Daoy (cell line): ENCODE measurements at places on chromosomes 6 and 20.

- DNase-seq: no peak
These were observed 17.1 kb downstream of the IFNGR1 start for GRCh38 chr6:137202078-137202477.

GRCh38 chr6:139983555-139984276 is 609.3 kb upstream of the CITED2 start:
- no peak for DNase-seq

- no peak for DNase-seq
These were observed 193.3 kb upstream of the PLCB4 start for GRCh38 chr20:8875586-8875985.

- DNase-seq: peak; percentile 66
These were observed 27.0 kb downstream of the EDEM2 start for GRCh38 chr20:35120012-35120701.

- no peak for DNase-seq
These were observed 18.1 kb downstream of the KLHL32 start for GRCh38 chr6:96942676-96943075.

- DNase-seq: peak; percentile 48
These were observed 141.6 kb upstream of the AKAP12 start for GRCh38 chr6:151098166-151098565.

GRCh38 chr6:1613346-1613687 is 3.6 kb downstream of the FOXC1 start:
- DNase-seq: no peak

- no peak for DNase-seq
These were observed 54.1 kb upstream of the FYN start for GRCh38 chr6:111927321-111927720.

DNA sequence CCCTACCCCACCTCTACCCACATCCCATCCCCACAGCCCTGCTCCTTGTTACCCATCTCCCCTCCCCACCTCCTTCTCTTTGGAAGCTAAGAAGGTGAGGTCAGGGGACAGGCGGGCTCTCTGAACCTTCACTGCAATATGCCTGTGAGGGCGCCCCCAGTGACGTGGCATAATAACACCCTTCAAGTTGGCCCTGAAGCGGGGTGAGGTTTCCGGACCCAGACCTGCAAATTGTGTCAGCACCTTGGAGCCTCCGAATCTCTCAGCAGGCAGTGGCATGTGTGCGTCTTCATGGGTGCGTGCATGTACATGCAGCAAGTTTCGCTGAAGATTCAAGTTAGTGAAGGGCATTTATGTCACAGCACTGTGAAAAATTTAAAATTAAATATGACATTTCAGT is 114.6 kb downstream of the SOBP start:
- no peak for DNase-seq

DNA sequence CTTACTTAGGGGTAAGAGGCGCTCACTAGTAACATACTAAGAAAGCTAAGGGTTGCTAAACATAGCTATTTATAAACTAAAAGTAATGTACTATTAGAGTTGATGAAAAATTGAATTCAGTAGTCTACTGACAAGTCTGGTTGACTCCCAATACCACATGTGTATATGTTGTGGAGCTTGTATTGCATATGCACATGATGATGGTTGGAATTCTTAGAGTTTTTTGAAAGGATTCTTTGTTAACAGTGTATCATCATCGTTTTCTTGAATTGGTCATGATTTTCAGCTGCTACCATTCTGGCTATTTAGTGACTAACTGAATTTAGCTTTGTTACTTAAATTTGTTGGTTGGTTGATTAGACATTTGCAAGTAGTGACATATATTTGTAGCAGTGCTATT is 27.2 kb downstream of the ABRACL start:
- DNase-seq: no peak

DNA sequence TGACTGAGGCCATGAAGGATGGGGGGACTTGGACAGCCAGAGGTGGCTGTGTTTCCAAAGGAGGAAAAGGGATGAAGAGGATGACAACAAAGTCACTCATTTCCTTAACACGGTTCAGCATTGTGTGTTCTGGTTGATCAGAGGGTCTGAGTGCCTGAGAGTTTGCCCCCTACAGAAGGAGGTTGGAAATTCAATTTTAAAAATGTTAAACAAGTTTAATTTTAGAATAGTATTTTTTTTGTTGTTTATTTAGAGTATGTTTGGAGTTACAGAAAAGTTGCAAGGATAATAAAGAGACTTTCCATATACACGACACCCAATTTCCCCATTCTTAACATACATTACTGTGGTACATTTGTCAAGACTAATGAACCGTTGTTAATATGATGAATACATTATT is 10.3 kb upstream of the VAPB start:
- no peak for DNase-seq

DNA sequence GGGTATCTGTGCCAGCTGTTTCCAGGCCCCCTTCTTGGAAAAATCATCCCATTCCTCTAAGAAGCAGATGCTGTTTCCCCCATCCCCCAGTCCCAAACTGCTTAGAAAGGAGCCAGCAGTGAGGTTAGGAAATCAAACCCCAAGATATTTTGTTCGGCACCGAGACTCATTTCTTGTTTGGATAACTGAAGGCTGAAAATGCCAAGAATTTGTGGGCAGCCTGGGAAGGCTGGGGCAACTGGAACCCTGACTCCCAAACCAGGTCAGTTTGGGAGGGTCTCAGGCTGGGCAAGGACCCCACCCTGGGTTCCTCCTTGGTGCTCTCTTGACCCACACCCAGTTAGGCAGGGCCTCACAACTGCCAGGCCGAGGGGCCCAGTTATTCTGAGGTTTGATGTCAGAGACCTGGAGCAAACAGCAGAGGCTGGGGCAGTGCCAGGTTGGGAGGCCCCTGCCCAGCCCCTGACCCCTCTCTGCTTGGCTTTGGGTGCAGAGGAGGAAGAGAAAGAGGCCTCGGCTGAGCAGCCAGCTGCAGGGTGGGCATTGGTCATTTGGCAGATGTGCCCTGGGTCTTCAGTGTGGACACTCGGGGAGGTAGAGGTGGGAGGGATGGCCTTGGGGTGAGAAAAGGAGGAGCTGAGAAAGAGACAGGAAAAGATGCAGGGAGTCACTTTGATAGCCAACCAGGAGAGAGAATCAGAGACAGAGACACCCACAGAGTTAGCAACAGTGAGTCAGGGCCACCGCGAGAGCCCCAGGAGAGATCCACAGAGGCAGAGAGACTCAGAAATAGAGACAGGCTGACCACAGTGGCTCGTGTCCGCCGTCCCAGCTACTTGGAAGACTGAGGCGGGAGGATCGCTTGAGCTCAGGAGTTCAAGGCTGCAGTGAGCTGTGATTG is 5.0 kb downstream of the ANGPT4 start:
- DNase-seq: peak; percentile 57

DNA sequence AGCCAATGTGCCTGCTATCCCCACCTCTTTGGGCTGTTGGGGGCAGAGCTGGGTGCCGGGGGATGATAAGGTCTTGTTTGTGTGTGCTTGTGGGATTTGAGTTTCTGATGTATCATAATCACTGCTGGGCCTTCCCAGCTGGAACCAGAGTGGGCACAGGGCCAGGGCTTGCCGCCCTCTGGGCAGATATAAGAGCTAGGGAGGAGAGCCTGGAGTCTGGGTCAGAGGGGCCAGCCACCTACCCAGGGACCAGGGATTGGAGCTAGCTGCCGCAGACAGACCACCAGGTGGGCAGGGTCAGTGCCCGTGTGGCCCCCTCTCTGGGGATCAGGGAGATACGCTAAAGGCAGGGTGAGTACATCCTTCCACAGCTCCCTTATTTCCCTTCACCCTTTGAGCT is 3.1 kb upstream of the TLDC2 start:
- DNase-seq: peak; percentile 59

GRCh38 chr6:169862043-169862891 is 110.8 kb downstream of the ERMARD start:
- no peak for DNase-seq

DNA sequence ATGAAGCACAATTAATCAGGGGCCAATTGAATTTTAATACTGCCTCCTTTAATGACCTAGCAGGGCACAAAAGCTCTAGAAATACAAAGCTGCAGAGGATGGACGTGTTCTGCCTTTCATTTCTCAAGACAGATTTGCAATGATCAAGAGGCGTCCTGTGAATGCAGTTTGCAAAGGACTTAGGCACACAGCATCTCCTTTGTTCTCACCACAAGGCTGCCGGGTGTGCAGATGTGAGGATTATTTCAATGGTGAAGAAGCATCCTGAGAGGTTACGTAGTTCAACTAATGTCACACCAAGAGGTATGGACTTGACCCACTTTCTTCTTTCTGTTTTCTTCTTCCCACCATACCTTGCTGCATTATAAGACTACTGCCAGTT is 42.9 kb upstream of the SPTLC3 start:
- DNase-seq: no peak

GRCh38 chr6:44301782-44302564 is 11.2 kb downstream of the AARS2 start:
- no peak for DNase-seq

DNA sequence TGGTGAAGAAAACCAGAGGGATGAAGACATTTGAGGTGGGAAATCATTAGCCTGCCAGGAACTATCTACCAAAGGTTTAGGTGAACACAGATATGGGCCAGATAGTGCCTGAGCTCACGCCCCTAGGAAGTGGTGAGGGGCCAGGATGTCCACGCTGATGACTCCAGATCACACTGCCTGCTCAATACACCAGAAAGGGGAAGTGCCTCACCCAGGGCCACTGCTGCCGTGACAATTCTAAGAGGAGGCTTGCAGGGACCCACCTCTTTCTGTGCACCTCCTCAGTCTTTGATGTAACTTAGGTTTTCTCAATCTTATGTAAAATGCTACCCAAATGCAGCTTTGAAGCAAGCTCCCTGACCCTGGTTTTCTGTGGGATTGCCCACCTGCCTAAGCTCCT is 5.4 kb upstream of the RAB44 start:
- no peak for DNase-seq

GRCh38 chr6:170308761-170309160 is 2.2 kb downstream of the FAM120B start:
- no peak for DNase-seq

DNA sequence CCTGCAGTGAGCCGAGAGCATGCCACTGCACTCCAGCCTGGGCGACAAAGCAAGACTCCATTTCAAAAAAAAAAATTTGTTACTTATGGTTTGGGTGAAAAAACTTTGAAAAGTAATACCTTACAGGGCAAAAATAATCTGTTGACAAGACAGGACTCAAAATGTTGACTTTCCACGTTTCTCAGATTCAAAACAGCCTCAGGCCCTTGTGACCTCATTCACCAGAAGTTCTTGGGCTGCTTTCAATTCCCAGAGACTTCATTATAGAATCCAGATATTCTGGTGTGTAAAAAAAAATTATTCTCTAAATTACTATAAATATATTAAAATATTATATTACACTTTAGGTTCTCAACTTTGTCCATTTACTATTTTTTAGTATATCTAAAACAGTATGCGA is 116.2 kb downstream of the KCNQ5 start:
- no peak for DNase-seq

DNA sequence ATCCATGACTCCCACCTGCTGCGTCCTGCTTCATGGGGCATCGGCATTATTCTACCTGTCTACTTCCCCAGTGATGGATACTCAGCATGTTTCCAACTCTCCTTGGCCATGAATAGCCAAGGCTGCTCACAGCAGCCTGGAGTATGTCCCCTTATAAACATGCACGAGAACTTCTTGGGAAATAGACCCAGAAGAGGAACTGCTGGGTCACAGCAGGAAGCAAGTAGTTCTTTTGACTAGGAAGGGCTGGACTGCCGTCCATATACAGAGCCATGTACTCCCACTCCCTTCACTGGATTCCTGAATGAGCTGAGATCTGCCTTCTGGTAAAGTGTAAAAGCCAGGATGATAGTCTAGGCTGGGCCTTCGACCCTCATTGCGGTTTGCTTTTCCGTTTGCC is 106.3 kb upstream of the KCNK16 start:
- no peak for DNase-seq

DNA sequence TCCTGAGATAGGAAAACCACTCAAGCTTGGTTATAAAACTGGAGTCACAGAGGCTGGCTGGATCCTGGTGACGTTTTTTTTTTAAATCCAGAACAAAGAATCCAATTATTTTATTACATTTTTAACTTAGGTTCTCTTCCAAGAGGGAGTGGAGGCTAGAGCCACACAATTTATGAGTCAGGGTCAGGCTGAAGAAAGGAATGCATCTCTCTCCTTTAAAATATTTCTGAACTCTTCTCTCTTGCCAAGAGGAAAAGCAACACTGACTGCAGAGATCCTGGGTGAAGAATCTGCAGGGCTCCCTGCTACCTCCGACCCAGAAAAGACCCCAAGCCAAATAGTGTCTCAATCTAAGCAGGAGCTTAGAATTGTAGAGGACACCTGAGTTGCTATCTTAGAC is 88.5 kb upstream of the SSTR4 start:
- DNase-seq: no peak

- DNase-seq: no peak
These were observed 17.0 kb downstream of the NFATC2 start for GRCh38 chr20:51525241-51526105.

GRCh38 chr20:60641879-60642447 is 610.1 kb upstream of the CDH4 start:
- no peak for DNase-seq

GRCh38 chr20:57262784-57263609 is 3.4 kb downstream of the BMP7 start:
- no peak for DNase-seq

GRCh38 chr20:24207803-24208300 is 219.3 kb upstream of the GGTLC1 start:
- DNase-seq: no peak

DNA sequence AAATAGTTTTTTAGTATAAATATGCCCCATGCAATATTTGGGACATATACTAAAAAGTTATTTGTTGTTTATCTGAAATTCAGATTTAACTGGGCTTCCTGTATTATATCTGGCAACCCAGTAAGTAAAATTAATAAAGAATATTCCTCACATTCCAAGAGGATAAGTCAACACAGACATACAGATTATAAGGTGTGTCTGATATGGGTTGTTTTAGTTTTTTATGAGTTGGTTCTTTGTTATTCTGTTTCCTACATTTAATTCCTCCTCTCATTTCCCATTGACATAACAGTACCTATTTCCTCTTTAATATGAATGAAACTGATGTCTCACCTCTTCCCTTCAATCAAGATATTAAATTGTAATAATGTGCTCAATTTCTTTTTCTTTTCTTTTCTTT is 1.7 kb upstream of the PLA2G7 start:
- no peak for DNase-seq

GRCh38 chr6:148799647-148800046 is 52.8 kb downstream of the UST start:
- DNase-seq: no peak

GRCh38 chr20:47667531-47668312 is 117.6 kb downstream of the SULF2 start:
- DNase-seq: no peak

GRCh38 chr6:25343984-25344383 is 64.8 kb downstream of the CARMIL1 start:
- no peak for DNase-seq
